ENCODE measurements at places on chromosomes 3 and 15.

DNA sequence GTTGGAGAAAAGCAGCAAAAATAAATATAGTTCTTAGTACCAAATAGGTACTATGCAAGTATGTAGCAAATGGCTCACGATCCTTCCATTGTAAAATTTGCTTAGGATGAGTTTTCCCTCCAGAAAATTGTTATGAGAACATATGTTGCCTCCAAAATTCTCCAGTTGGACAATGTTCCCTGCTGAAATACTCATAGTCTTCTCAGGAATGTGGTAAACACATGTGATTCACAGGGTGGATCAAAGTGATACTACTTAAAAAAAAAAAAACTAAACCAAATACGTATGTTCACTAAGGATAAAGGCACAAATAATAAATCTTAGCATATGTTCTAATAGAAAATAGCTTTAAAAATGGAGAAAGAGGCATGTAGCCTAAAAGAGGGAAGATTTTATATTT lies 84.3 kb upstream of the ZNF385D start:
- no peak for DNase-seq

- DNase-seq = no peak
These were observed 87.2 kb upstream of the TBL1XR1 start for GRCh38 chr3:177284383-177284881.

- DNase-seq = no peak
These were observed 148.2 kb downstream of the ADAMTS9 start for GRCh38 chr3:64539451-64540196.

DNA sequence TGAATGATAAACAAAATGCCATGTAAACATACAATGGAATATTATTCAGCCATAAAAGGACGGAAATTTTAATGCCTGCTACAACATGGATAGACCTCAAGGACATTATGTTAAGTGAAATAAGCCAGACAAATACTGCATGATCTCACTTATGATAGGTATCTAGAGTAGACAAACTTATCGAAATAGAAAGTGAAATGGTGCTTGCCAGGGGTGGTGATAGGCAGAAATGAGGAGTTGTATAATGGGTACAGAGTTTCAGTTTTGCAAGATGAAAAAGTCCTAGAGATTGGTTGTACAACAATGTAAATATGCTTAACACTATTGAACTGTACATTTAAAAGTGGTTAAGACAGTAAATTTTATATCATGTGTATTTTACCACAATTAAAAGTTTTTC lies 287.8 kb downstream of the ERC2 start:
- DNase-seq = no peak

GRCh38 chr15:74374648-74375302 lies 7.3 kb upstream of the CYP11A1 start:
- DNase-seq = no peak

GRCh38 chr3:143753456-143753855 lies 94.8 kb downstream of the SLC9A9 start:
- DNase-seq = no peak

- DNase-seq = peak; percentile 76
These were observed 528 bp downstream of the LPCAT4 start for GRCh38 chr15:34366271-34367065.

DNA sequence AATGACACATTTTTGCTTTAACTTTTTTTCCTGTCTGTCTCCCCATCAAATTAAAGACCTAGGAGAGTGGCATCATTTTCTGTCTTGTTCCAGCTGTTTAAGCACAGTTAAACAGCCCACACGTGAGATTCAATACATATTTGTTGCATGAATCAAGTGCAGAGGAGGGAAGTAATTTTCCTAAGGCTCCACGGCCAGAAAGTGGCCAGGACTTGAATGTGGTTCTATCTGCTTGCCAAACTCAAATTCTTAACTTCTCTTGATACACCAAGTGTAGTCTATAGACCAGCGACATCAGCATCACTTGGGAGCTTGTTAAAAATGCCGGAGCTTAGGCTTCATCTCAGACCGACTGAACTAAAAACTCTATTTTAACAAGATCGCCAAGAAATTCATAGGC lies 724.8 kb upstream of the CFAP20DC start:
- DNase-seq = no peak

GRCh38 chr15:42498212-42499068 lies 3.0 kb downstream of the SNAP23 start:
- DNase-seq = no peak

GRCh38 chr15:67248011-67248505 lies 6.4 kb downstream of the AAGAB start:
- DNase-seq = no peak

Measured in cerebellar cortex (tissue), 1 donor.